ENCODE measurements at places on chromosomes 5 and 9. TPM values are rescaled to one million over a fixed set of nuclear protein-coding genes. Genes with fewer than 3 reads are reported as not detected.

Gene FOXD4L4
- total RNA-seq, result not detected

Gene LPAR1
- total RNA-seq, result 10.8 TPM

Gene FNBP1
- total RNA-seq, result 15.2 TPM

Gene TPD52L3
- not detected for total RNA-seq

Gene SPOCK1
- total RNA-seq, result 19.8 TPM

Gene PTGES
- total RNA-seq, result 92.3 TPM

Gene CFAP90
- 0.34 TPM for total RNA-seq

Gene LVRN
- total RNA-seq, result not detected

Gene SLC45A2
- total RNA-seq, result not detected

Gene NANS
- 59.9 TPM for total RNA-seq

Gene SHISAL2B
- total RNA-seq, result not detected

Gene GMCL2
- not detected for total RNA-seq

Gene FGF18
- total RNA-seq, result 0.25 TPM

Gene MAMDC4
- total RNA-seq, result 4.1 TPM

Gene TAF11L8
- not detected for total RNA-seq

Gene SLC46A2
- not detected for total RNA-seq

Gene PCDHA5
- total RNA-seq, result 0.47 TPM

Gene PRELID1
- total RNA-seq, result 389 TPM

Gene FOXD4
- 0.37 TPM for total RNA-seq

Gene LCN6
- total RNA-seq, result not detected

Gene PCDHA11
- total RNA-seq, result 0.43 TPM

Gene PAPPA
- total RNA-seq, result 34.1 TPM

Gene RORB
- total RNA-seq, result not detected

Gene PAEP
- 0.27 TPM for total RNA-seq

Gene RNF208
- total RNA-seq, result 1.8 TPM

Gene NEUROG1
- not detected for total RNA-seq

Gene STXBP1
- 18.4 TPM for total RNA-seq

Gene NKD2
- total RNA-seq, result 12.0 TPM

Gene IFNA2
- total RNA-seq, result not detected

Gene AFAP1L1
- total RNA-seq, result 6.3 TPM

Gene OCLN
- 11.9 TPM for total RNA-seq

Gene ORM2
- total RNA-seq, result not detected

Gene SPINK6
- 0.26 TPM for total RNA-seq

Gene CMYA5
- 0.22 TPM for total RNA-seq

Gene C5orf63
- total RNA-seq, result 3.7 TPM

Gene FBXL7
- total RNA-seq, result 1.6 TPM

Gene LHX2
- total RNA-seq, result 4.7 TPM

Gene CKMT2
- total RNA-seq, result not detected

Gene SPAG8
- total RNA-seq, result 0.27 TPM

Gene CEP72
- total RNA-seq, result 10.7 TPM

Gene ANKRD34B
- 0.07 TPM for total RNA-seq

Gene NMUR2
- total RNA-seq, result not detected

Gene FOXI1
- not detected for total RNA-seq

Gene LCN10
- not detected for total RNA-seq

Gene PLAC8L1
- total RNA-seq, result not detected

Gene CANX
- total RNA-seq, result 395 TPM

Gene KIAA0825
- total RNA-seq, result 0.41 TPM

Gene NRARP
- total RNA-seq, result 5.9 TPM

Gene TSC1
- total RNA-seq, result 20.9 TPM

Measured in A549 treated with CpdA at 1 μM for 4 hours (cell line).